ENCODE measurements at places on chromosomes 5 and 9.

DNA sequence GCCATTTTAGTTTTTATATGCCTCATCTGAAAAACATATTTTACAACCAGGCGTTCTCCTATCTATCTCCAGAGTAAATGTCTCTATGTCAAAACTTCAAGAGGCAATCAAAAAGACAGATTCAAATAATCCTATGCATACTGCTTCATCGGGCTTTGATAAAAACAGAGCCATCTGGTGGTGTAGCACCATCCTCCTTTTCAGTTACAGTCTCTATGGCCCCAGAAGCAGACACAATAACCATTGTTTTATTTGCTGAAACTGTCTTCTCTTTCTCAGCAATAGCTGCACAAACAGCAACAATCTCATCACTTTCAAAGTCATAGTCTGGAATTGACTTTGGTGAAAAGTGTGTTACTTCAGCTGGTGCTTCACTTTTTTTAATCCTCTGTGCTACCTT lies 36.3 kb downstream of the PTGER4 start:
- DNase-seq, result no peak

DNA sequence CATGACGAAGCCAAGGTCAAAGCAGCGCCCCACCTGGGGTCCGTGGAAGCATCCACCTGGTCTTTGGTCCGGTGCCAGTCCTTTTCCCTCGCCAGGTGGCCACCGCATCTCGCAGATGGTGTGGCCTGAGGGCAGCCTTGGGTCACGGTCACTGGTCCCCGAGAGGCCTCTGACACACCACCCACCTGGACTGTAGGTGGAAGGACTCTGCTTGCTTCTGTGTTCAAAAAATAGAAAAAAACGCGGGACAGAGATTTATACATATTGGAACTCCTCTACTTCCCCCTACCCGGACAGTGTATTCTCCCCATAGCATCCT lies 466 bp upstream of the TTC39B start:
- no peak for DNase-seq

DNA sequence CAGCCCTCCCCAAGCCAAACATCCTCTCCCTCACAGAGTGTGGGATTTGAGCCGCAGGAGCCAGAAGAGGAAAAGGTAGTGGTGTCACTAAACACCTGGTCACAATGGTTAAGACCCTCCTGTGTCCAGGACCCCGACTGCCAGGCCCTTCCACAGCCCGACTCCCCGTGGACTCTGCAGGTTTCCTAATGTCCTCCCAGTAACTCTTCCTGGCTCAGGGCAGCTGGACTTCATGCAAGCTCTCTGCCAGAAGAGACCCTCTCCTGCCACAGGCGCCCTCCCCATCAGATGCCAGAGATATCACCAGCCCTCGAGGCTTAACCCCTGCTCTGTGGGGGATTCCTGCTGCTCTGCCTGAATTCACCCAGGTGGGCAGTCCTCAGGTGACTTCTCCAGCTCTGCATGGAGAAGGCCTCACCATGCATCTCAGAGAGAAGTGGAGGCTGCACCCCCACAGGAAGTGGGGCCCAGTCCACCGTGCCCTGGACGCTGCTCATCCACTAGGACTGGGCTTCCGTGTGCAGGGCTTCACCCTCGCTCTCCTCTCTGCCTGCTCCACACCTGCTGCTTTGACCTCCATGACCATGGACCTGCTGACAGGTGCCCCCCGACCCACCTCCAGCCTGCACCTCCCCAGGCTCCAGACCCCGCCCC lies 111.2 kb downstream of the ADAMTS2 start:
- no peak for DNase-seq

GRCh38 chr5:561408-561807 lies 37.2 kb upstream of the SLC9A3 start:
- DNase-seq, result no peak

- DNase-seq, result no peak
Measured at GRCh38 chr9:36192196-36192595, 1.5 kb downstream of the CLTA start.

DNA sequence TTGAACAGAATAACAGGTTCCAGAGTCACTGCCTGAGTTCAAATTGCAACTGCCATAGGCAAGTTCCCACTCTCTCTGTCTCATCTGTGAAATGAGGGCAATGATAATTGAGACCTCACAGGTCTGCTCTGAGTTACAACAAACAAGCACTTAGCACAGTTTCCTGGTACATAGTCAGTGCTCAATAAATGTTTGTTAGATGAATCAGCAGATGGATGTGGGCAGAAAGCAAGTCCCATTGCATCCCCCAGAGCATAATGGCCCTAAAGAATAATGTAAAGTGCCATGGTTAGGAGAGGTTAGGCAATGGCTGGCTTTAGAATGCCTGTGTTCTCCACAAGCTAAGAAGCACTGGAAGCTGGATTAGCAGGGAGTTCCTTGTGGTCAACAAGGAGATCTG lies 136.5 kb upstream of the LARP1 start:
- DNase-seq, result no peak

GRCh38 chr5:152016421-152016820 lies 91.8 kb upstream of the GLRA1 start:
- no peak for DNase-seq

DNA sequence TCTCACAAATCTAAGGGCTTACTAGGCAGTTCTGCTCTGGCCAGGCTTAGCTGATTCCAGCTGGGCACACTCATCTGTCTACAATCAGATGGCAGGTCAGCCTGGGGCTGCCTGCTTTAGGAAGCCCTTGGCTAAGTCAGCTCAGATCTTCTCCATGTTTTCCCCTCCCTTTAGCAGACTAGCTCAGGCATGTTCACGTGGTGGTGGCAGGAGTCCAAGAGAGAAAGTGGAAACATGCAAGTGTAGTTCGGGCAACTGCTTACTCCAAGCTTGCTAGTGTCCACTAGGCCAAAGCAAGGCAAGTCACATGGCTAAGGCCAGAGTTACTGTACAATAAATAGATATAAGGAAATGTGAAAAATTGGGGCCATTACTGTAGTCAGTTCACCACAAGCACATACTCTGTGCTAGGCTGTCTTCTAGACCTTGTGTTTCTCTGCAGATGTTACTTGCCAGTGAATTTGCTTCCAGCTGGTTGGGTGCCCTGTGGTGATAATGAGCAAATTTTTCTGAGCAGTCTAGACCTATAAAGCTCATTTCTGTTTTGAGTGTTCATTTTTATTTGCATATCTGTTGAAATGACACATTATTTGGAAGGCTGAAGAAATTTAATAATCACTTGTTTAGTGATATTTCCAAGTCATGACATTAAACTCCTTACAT lies 38.3 kb downstream of the RECK start:
- peak; percentile 52 for DNase-seq

DNA sequence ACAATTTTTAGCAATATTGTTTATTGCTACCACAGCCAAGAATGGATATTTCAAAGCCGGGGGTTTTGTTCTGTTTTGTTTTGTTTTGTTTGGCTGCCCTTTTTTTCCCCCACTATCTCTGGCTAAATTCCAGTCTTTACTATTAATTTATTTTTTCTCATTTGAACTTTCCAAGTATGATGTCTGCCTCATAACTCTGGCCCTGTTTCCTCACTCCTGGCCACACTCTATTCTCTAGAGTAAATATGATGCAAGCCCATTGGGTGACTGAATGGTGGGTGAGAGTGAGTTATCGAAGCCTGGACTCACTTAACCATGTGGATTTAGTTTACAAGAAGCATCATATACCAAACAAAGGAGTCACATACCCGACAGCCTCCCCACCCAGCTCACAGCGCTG lies 41.9 kb downstream of the WDR36 start:
- DNase-seq, result no peak

Measured in inflammatory macrophage (primary cell).